ENCODE measurements at places on chromosomes 3 and 15.

DNA sequence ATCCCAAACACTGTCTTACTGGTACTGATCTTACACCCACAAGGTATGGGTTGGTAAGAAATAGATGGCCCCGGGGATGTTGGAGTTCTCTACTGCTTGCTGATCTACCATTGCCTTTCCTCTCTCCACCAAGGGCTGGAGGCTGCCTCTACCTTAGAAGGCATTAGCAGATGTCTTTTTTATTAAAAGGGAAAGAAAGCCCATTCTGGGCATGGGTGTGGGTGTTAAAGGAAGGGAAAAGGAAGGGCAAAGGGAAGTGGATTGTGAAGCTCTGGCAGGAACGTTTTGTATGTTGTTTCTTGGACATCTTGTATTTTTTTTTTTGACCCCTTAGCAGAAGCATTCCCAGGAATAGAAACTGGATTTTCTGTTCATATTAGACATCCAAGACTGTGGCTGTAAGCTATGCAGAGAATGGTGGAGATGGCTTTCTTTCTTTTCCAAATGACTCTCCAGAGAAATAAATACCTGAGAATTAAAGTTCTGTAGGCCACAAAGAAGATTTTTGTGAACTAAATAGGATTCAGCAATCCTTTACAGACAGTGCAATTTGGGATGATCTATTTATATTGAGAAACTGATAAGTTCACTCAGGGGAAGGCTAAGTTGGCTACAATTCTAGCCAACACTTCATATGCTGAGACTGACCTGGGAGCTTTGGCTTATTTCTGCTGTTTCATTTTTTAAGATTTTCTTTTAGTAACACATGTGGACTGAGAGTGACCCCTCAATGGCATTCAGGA lies 108.8 kb downstream of the TOP2B start:
- no peak for DNase-seq

GRCh38 chr3:156233876-156234275 lies 113.5 kb downstream of the KCNAB1 start:
- no peak for DNase-seq

DNA sequence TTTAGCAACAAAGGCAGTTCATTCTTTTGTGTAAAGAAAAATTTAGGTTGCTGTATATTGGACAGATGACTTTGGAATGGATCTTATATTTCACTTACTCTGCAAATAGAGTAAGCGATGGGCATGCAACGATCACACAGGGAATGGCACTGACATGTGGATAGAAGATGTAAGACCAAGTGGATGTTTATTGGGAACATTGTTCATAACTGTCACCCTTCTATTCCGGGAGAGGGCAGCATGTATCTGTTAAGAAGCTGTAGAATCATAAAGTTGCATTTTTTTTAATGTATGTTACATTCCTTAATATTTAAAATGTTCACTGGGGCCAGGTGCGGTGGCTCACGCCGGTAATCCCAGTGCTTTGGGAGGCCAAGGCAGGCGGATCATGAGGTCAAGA lies 41.2 kb downstream of the HPS3 start:
- no peak for DNase-seq

- no peak for DNase-seq
These were observed 280.1 kb downstream of the SV2B start for GRCh38 chr15:91380114-91380513.

GRCh38 chr15:38691377-38691776 lies 126.8 kb upstream of the RASGRP1 start:
- DNase-seq = no peak

- no peak for DNase-seq
These were observed 11.2 kb downstream of the SCAP start for GRCh38 chr3:47464588-47464987.

GRCh38 chr3:139308560-139308959 lies 35.3 kb upstream of the MRPS22 start:
- no peak for DNase-seq

DNA sequence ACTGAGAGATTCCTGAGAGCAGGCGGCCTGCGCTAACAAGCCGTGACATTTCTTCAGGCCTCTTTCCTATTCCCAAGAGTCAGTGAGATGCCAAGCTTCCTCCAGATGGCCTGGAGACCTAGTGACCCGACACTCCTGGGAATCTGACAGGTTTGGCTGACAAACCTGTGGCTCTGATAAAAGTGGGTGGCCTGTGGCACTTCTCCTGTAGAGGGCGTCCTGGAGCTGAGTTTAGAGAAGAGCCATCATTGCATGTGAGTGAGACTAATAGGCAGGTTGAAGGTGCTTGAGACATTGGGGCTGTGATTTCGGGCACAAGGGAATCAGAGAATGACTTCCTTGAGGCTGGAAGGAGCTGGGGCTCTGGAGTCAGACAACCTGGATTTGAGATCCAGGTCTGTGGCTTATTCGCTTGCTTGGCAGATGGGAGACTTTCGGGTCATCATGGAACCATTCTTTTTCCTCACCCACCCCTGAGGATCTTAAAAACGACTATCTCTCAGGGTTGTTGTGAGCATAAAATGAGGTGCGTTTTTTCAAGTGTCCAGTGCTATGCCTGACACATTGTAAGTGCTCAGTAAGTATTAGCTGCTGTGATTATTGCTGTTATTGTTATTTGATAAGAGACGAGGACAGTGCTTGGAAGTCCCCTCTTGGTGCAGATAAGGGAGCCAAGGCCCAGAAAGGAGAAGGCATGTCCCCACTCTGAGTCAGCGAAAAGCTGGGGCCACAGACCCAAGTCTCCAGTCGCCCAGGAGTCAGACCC lies 77.2 kb downstream of the SCN10A start:
- no peak for DNase-seq

GRCh38 chr3:177039490-177040274 lies 157.6 kb downstream of the TBL1XR1 start:
- no peak for DNase-seq

GRCh38 chr15:97875025-97875512 lies 85.4 kb upstream of the ARRDC4 start:
- DNase-seq = no peak

GRCh38 chr3:118628704-118629341 lies 405.8 kb downstream of the IGSF11 start:
- DNase-seq = peak; percentile 2

DNA sequence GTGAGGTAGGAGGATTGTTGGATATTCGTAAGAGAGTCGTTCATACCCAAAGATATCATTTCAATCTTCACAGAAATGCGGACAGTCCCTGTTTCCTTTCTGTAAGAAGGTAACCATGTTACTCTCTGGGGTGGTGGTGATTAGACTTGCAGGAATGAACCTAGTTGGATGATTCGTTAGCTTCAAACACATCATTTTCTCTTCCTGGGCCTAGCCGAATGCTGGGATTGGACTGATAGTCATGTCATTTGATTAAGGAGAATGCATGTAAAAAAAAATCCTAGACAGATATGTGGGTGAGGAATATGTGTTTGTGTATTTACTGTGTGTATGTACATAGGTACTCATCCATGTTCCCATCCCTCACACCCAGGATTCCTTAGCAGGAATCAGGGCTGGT lies 12.4 kb downstream of the SLCO3A1 start:
- no peak for DNase-seq
